NCI-H1105 treated with DMSO at 0.1 percent for 48 hours (cell line): ENCODE measurements at places on chromosomes 4 and X.

GRCh38 chrX:10197279-10198210 is 40.8 kb downstream of the CLCN4 start:
- no peak for DNase-seq

- DNase-seq: no peak
These were observed 11.0 kb downstream of the ODAPH start for GRCh38 chr4:75566911-75567310.

- DNase-seq: no peak
These were observed 12.6 kb downstream of the FGFR3 start for GRCh38 chr4:1805493-1806222.

GRCh38 chr4:74931376-74931775 is 1.5 kb upstream of the PARM1 start:
- DNase-seq: no peak

DNA sequence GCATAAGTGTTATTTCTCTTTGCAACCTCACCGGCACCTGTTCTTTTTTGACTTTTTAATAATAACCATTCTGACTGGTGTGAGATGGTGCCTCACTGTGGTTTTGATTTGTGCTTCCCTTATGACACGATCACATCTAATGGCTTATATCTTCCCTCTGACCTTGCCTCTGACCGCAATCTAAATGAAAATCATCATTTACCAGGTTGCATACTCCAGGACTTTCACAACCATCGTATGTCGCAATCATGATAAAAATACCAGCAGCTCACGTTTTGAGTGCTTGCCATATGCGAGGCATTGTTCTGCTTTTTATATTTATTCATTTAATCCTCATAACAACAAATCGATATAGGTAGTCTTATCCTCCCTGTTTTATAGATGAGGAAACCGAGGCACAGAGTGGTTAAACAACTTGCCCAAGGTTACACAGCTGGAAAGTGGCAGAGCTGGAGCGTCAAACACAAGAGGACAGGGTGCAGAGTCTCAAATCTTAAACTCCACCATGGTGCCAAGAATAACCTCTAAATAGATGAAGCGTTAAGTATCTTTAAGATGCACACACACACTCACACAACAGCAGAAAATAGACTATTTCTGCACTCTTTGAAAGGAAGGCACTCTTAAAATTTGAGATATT is 102.2 kb downstream of the SEL1L3 start:
- DNase-seq: no peak

DNA sequence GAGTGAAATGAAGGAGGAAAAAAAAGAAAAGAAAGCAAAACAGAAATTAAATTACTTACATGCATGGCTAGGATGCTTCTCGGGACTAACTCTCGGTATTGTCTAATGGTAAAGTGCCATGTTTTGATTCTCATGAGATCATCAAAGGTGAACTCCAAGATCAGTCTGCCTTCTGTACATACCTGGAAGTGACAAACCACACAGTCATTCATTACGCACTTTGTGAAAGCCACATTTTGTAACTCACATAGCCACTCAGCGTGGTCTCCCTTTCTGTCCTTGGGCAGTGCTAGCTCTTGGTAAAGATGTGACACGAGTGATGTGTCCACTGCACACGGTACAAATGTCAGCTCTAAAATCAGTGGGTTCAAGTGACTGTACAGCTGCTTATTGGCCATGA is 309.8 kb downstream of the LDB2 start:
- no peak for DNase-seq

- no peak for DNase-seq
These were observed 210.5 kb downstream of the PWWP3B start for GRCh38 chrX:106378616-106379015.

DNA sequence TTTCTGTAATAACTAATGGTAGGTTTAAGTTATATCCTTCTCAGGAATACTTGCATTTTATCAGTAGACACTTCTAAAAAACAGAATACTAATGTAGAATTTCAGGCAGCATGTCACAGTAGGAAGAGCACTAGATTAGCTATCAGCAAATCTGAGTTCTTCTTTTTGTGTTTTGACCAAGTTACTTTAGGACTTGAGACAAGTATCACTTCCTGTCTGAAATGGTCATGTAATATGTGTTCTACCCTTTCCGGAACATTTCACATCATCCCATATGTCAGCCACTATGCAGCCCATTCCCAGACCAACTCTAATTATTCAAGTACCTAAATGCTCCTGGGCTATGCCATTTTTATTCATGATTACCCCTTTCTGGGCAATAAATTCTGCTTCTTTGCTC is 401.8 kb upstream of the RPS6KA3 start:
- DNase-seq: no peak

- no peak for DNase-seq
These were observed 124.5 kb downstream of the CFAP299 start for GRCh38 chr4:80459918-80460473.

DNA sequence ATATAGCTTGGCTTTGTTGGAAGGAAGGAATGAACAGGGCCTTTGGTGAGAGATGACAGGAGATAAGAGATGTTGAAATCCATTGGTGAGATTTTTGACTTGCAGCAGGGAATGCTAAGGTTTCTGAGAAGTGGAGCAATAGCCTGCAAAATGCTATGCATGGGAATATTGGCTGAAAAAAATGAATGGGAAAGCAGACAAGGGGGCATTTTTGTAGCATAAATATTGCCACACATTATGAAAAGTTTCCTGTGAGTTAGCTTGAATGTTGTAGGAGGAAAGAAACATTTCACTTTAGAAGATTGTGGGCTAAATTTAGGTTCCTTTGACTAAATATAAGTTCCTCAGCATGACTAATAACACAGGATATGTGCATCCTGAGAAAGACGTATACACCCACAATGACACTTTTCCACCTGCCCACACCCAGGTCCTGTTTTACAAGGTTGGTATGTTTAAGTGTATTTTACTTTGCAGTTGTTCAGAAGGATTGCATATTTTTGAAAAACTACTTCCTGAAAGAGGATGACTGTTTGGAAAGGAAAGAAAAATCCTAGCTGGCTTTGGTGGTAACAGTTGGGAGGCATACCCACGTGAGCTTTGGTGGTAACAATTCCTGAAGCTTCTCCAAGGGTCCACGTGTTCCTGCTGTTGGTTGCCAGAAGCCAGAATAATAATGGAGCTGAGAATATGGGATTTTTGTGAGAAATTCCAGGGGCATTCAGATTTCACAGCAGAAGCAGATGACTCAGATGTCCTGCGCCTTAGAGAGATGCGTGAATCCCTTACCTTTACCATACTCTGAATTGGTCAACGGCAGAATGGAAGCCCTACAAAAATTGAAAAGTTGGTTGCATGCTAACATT is 28.5 kb downstream of the PHEX start:
- no peak for DNase-seq

DNA sequence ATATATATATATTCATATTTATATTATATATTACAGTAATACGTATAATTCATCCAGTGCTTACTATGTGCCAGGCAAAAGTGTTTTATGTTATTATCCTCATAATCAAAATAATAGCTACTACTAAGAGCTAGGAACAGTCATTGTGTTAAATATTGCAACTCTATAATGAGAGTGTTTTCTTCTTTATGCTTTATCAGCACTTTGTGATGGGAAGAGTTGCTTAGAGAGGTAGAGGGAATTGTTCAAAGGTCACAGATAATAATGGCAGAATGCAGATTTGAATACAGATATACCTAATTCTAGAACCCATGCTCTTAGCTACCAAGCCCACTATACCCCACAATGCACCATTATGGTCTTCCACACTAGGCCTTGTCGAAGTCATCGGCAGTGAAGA is 318.8 kb upstream of the PPARGC1A start:
- no peak for DNase-seq

DNA sequence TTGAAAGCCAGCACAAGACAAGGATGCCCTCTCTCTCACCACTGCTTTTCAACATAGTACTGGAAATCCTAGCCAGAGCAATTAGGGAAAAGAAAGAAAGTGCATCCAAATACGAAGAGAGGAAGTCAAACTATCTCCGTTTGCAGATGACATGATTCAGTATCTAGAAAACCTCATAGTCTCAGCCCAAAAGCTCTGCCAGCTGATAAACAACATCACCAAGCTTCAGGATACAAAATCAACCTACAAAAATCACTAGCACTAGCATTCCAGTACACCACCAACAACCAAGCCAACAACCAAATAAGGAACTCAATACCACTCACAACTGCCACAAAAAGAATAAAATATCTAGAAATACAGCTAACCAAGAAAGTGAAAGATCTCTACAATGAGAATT is 38.6 kb downstream of the COX7B2 start:
- no peak for DNase-seq

DNA sequence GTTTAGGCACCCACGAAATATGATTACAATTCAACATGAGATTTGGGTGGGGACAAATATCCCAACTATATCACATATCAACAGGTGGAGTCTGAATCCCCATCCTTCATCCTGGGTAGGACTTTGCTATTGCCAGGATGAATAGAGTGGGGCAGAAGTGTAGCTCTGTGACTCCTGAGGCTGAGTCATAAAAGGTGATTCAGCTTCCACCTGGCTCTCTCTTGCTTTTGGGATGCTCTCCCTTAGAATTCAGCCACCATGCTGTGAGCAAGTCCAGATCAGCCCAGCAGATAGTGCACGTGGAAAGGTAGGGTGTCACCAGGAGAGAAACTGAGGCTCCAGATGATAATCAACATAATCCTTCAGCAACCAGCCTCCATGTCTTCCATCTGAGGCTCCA is 193.8 kb upstream of the BCOR start:
- DNase-seq: no peak

- no peak for DNase-seq
These were observed 36.8 kb downstream of the FABP2 start for GRCh38 chr4:119284876-119285780.

DNA sequence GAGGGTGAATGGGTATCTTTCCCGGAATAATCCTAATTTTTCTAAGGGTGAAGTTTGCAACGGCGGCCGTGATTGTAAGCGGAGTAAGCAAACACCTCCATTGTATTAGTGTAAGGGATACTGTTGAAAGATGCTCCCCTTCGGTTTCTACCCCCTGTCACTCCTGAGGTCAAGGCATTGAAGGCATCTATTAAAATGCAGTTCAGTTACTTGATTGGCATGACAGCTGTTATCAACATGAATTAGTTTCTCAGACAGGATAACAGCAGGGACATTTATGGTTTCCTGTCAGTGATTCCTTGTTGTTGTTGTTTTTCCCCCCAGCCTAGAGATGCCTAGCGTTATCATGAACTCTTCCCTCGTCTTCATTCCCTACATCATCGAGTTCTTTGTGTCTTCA is 552 bp downstream of the SLC25A14 start:
- no peak for DNase-seq

- no peak for DNase-seq
These were observed 3.1 kb upstream of the BCORL1 start for GRCh38 chrX:129979207-129979920.
